WERI-Rb-1 (cell line): ENCODE measurements at places on chromosomes 1 and 21.
A peak's percentile ranks its signal among the peaks of the same experiment; 100 is the strongest.

DNA sequence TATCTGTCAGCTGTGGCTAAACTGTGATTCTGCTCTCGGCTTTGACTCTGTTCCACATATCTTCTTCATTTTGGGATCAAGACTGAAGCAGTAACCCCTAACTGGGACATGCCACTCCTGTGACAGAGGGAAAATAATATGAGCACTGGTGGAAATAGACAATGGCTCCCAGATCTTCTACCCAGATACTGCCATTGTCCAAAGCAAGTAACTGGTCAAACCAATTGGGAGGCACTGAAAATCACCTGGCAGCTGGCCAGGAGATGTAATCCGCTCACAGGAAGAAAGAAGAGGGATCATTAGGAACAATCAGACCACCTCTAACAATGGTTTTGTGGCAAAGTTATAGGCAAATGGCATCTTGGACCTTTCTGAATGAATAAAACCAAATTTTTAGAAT lies 10.7 kb downstream of the SNX7 start:
- no peak for DNase-seq

- DNase-seq: peak; percentile 24
Measured at GRCh38 chr1:75133750-75134646, at the start of gene LHX8. Gene LHX8, plus strand, starts transcription at chr1:75134388. Its CDS starts 2,227 bp downstream, at chr1:75136615.

DNA sequence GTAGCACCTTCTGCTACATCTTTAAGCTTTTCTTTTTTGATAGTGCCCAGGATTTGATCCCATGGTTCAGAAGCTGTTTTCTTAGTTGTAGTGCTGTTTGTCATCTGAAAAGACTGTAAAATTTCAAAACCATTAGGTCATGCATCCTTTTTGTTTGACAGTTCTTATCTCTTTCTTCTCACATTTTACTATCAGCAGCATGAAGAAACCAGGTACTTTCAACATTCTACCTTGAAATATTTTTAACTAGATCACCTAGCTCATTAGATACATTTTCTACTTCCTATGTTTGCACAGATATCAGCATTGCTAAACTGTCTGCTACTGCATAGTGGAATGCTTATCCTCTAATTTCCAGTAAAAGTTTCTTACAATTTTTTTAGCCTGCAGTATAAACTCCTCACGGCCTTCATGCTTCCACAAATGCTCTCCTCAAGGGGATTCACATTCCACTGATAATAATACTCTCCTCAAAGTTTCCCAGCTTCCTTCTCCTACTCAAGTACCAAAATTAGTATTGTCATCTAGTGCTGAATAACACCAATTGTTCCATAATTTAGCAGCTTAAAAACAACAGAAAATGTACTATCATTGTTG lies 243.9 kb upstream of the ZRANB2 start:
- DNase-seq: no peak

DNA sequence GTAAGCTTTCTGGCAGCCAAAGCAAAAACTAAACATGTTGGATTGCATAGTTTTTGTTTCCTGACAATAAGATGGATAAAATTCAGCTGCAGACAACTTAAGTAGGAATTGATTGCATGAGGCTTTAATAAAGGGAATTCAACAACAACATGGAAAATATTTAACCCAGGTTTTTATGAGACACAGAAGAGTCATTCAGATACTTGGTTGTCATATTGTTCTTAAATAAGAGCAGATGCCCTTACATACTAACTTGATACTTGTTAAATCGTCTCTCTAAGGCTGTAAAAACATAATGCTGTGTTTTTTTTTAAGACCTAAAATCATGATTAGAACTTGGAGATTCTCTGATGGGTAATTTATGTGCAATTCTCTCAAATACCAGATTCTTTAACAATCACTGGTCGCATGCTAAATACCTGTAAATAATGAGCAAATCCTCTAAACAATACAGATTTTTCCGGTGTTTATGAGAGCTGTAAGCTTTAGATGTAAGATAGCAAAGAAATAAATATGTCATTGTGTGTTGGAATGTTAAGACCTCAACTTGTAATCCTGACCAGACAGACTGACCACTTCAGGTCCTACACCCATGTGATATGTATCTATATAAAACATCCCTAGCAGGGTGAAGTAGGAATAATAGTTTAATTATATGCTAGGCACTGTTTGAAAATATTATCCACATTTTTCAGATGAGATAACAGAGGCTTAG lies 37.8 kb upstream of the CD34 start:
- DNase-seq: no peak

- no peak for DNase-seq
Measured at GRCh38 chr1:9270290-9270883, 22.3 kb upstream of the SPSB1 start.

DNA sequence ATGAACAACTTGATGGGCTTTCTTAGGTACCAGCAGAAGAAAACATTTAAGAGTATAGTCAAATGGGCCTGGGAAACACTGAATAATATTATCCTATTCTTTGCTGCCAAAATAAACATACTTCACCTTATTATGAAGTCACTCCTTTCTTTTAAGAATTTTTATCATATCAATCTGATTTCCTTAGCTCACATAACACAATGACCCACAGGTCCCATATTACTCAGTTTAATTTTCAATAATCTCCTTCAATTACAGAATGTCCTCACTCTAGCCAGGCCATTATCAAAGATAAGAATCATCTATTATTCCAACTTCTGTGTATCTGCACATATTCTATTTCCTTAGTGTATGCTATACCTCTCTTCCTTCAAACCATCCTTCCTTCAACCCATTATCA lies 63.0 kb downstream of the PIGK start:
- no peak for DNase-seq

GRCh38 chr1:63747445-63747844 lies 26.4 kb upstream of the ROR1 start:
- no peak for DNase-seq

- DNase-seq: no peak
Measured at GRCh38 chr1:3366126-3367051, 88.1 kb upstream of the ARHGEF16 start.

- peak; percentile 18 for DNase-seq
Measured at GRCh38 chr1:206001476-206001888, 1.7 kb downstream of the RAB7B start.

DNA sequence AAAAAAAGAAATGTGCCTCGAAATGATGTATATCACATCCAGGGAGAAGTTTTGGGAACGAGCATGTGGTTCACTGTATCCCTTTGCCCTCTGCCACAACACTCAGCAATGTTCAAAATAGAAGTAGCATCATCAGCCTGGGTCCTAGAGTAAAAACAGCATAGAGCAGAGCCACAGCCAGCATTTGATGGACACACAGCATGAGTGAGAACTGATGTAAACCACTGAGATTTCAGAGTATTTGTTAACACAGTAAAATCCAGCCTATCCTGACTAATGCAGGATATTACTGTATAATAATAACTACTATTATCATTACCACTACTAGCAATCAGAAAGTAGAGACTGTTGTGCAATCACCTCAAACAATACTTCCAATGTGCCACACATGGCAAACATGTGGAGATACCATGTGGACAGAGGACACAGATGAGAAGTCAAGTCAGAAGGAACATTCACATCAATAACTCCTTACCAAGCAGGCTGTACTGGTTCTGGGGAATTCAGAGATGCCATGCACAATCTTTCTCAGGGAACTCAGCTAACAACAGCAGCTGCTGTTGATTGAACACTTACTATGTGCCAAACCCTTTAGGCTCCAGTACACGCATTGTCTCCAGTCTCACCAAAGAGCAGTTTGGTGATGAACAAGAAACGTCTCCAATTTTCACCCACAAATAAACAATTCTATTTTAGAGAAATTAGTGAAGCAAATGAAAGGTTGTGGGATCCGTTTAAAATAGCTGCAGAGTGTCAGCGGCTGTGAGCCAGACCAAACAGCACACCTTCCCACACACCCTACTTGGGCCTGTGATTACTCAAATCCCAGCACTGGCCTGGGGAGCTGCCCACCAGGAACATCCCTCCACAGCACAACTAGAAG lies 16.6 kb upstream of the GFI1 start:
- DNase-seq: no peak

DNA sequence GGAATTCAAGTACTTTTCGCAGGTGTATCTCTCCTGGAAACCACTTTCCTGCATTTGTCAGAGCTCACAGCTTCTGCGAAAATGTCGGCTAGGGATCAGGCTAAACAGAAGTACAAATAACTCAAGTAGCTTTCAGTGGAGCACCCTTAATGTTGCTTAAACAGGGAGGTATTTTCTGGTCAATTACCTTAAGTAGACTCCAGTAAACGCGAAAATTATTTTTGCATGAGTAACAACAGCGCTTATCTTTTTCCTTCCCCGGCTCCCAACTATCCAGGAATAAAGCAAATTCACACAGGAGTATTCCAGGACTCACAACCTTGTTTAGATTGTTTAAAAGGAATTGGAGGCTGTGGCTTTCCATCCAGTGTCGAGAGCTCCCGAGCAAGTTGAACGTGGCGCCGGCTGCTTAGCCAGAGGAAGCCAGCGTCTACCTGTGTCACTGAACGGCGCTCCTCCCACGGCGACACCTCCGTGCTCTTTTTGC lies 7.3 kb upstream of the SIM2 start:
- DNase-seq: no peak

DNA sequence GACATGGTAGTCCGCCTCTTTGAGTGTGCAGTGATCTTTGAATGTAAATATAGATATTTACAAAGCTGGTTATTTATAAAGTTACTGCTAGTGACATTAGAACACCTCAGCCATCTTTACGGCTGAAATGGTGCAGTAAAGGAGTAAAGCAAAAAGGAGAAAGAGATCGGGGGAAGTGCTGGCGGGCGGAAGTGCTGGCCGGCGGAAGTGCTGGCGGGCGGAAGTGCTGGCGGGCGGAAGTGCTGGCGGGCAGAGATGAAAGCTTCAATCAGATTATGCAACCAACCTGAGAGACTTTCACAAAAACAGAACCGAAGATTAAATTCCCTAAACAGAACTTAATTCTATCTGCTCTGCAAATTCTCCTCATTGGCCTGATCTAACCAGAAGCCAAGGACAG lies 1.4 kb upstream of the OR14A16 start:
- no peak for DNase-seq

GRCh38 chr1:184574588-184574987 lies 180.1 kb downstream of the EDEM3 start:
- no peak for DNase-seq

GRCh38 chr1:64861611-64862010 lies 104.7 kb downstream of the JAK1 start:
- peak; percentile 15 for DNase-seq

DNA sequence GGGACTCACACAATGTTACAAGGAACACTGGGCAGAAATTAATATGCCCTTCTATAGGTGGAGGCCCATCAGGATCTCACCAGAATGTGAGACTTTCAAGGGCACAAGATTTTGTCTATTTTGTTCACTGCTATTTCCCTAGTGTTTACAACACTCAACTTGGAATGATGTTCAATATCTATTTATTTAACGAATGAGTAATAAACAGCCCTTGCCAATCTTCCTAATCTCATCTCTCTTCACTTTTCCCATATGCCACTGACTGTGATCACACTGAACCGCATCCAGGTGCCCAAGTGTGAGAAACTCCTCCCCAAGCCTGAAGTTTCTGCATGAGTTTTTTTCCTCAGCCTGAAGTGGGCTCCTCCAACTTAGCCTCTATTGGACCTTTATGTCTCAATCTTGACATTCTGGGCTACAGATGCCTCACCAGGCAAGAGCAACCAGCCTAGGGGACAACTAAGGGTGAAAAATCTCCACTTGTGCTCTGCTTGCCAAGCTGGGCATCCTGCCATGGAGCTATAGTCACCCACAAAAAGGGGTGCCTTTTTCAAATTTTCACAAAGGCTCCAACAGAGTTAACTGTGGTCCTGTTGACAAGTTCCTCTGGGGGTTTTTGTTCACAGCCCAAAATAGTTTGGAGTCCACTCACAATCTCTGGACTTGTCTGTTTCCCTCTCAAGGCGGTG lies 105.6 kb downstream of the PLPP3 start:
- DNase-seq: no peak

DNA sequence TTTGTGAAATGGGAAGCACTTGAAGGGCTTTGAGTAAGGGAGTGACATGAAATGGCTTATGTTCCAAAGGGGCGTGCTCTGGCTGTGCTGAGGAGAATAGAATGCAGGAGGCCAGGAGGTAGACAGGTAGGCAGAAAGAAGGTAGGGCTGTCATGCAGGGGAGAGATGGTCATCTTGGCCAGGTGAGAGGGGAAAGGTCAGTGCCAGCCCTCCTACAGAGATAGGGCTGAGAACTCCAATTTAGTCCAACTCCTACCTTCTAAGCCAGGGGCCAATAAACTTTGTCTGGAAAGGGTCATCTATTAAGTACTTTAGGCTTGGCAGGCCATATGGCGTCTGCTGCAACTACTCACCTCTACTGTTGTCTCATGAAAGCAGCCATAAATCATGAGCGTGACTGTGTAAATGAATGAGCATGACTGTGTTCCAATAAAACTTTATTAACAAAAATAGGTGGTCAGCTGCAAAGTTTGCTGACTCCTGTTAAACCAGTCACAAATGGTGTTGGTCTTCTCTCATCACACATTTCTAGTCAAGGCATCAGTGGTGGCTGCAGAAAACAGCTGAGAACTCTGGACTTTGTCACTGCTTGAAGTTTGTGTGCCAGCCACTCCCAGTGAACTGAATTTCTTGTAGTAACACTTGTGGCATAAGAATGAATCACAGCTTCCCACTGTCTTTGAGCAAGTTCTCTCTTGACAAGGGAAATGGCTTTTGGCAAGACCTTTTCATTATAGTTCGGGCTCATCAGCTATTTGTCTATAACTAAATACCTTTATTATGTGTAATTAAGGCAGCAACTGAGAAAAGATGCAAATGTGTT lies 32.0 kb upstream of the CD2 start:
- DNase-seq: peak; percentile 69

DNA sequence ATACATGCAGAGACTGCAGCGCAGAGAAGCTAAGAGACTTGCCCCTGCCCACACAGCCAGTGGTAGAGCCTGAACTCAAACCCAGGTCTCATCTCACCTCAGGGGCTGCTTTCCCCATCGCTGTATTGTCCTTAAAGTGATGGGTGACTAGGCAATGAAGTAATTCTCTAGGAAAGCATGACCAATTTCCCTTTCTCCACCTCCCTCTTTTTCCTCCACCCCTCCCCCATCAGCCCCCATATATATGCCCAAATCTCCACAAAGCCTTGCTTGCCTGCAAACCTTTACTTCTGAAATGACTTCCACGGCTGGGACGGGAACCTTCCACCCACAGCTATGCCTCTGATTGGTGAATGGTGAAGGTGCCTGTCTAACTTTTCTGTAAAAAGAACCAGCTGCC lies at the start of gene IL24:
TSS of gene IL24 (plus strand) at position 269 of the 400 bp plus-strand sequence. CDS start 390 bp downstream, outside the sequence.
- DNase-seq: no peak
